DMS79 treated with DMSO at 0.1 percent for 48 hours (cell line): ENCODE measurements at places on chromosomes 13 and 19.

DNA sequence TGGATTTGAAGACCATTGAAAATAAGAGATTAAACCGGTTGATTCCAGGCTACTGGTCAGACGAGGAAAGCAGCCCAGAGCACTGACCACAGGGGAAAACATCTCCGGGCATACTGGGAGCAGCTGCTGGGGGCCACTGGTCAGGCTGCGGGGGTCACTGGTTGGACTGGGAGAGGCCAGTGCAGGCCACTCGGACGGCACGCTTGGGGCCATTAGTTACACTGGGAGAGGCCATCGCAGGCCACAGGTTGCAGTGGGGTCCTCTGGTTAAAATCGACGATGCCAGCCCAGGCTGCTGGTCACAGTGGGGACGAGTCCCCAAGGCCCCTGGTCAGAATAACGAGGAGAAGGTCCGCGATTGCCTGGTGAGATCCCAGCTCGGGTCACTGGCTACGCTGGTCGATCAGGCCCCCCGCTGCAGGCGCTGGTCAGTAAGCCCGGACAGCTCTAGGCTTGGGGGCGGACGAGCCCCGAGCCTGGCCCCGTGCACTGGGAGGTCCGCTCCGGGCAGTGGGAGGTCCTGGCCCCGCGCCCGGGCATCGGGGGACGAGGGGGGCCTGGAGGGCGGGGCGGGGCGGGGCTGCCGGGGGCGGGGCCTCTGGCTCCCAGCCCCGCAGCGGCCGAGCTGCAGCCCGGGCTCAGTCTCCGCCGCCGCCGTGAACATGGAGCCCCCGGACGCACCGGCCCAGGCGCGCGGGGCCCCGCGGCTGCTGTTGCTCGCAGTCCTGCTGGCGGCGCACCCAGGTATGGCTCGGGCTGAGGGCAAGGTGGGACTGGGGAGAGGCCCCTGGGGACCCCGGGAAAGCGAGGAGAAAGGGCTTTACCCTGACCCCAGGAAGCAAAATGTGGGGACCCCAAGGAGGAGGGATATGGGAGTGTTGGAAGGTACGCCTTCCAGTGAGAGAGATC lies at the start of gene BCAM:
TSS of gene BCAM (plus strand) at position 641 of the 909 bp plus-strand sequence. CDS start at position 663, 22 bp downstream.
- DNase-seq = peak; percentile 24

GRCh38 chr19:5478925-5479588 lies 23.8 kb downstream of the ZNRF4 start:
- DNase-seq = no peak

DNA sequence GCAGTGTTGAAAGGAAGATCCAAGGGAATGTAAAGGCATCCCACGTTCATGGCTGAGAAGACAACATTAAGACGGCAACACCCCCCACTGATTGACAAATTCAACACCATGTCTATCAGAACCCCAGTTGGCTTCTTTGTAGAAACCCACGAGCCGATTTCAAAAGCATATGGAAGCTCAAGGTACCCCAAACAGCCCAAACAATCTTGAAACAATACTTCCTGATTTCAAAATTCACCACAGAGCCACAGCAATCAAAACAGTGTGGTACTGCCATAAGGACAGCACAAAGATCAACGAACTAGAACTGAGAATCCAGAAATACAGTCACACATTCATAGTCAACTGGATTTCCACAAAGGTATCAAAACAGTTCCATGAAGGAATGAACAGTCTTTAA lies 6.2 kb downstream of the MIER2 start:
- DNase-seq = no peak

DNA sequence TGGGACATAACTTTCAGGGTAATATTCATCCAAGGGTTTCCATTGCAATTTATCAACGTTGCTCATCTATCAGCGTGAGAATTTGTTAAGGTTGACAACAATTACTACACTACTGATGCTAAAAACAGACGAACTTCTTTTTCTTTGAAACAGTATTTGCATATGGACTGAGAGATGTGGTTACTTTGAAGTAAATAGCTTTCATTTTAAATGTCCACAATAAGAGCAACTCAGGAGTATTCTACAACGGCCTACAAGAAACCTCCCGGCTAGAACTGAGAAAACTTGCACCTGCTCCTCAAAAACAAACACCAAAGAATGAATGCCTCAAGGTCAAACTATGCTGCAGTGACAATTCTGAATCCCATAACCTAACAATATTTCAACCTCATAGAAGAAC lies 238.4 kb downstream of the IRS2 start:
- no peak for DNase-seq

- DNase-seq = no peak
Observed at GRCh38 chr13:112843392-112844111, 125.5 kb upstream of the MCF2L start.

- DNase-seq = no peak
Observed at GRCh38 chr13:51125495-51126226, 14.6 kb upstream of the C13orf42 start.

DNA sequence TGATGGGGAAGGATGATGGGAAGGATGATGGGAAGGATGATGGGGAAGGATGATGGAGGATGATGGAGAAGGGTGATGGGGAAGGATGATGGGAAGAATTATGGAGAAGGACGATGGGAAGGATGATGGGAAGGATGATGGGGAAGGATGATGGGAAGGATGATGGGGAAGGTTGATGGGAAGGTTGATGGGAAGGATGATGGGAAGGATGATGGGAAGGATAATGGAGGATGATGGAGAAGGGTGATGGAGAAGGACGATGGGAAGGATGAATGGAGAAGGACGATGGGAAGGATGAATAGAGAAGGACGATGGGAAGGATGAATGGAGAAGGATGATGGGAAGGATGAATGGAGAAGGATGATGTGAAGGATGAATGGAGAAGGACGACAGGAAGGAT lies 13.5 kb downstream of the C2CD4C start:
- DNase-seq = no peak

DNA sequence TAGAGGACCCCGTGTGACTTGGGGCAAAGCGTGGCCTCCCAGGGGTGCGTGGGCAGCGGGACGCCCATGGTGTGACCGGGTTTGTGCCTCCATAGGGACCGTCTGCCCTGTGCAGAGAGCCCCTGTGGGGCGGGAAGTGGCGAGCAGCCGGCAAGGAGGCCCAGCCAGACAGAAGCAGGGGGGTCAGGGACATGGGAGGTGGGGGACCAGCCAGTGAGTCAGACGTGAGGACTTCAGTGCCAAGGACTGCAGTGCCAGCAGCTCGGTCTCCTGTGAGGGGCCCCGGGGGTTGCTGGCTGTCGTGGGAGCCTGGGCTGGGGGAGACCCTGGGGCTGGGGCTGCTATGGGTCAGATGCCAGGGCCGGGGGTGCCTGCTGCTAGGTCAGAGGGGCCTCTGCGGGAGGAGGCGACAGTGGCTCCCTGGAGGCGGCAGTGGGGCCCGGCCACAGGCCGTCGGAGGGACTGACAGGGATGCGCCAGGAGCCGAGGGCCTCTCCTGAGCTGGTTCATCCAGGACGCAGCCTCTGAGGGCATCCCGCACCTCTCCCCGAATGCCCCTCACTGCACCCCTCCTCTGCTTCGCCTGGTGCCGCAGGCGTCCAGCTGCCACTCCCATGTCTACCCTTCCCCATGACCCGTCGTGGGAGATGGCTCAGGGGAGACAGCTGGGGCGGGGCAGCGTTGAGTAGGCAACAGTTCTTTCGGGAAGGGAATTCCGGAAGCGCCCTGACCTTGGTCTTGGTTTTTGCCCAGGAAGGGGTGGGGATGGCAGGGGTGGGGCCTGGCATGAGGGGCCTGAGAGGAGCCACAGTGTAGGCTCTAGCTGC lies 80.0 kb downstream of the KDM4B start:
- peak; percentile 18 for DNase-seq

GRCh38 chr19:44576843-44577565 lies 36.4 kb upstream of the IGSF23 start:
- DNase-seq = no peak

GRCh38 chr13:76825430-76825829 lies 60.8 kb downstream of the KCTD12 start:
- no peak for DNase-seq

GRCh38 chr19:53819861-53820260 lies 4.3 kb downstream of the NLRP12 start:
- no peak for DNase-seq

DNA sequence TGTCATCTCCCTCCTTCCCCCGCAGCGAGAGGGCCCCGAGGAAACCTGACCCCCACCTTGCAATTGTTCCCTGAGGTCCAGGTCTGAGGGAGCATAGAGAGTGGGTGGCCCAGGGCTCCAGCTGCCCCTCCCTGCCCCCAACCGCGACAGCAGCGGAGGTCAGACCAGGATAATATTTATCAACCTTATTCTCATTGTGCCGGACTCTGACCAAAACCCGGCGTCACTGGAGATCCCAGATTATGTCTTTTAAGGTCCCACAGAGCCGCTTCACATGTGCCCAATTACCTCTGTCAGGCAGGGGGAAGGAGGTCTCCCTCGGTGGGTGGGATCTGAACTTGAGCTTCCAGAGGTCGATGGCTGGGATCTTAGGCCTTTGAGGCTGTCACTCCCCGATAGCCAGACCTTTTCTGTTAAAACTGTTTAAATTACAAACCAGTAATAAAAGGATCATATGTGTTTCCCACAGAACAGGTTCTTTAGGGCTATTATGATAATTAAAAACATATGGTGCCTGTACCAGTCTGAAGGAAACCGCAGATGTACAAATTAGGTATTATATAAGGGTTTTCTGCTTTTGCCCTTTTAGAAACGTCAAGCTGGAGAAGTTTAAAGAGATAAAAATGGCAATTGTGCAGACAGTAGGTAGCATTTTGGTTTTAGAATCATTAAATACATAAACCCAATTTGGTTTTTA lies 195.5 kb downstream of the ZNF536 start:
- DNase-seq = no peak

DNA sequence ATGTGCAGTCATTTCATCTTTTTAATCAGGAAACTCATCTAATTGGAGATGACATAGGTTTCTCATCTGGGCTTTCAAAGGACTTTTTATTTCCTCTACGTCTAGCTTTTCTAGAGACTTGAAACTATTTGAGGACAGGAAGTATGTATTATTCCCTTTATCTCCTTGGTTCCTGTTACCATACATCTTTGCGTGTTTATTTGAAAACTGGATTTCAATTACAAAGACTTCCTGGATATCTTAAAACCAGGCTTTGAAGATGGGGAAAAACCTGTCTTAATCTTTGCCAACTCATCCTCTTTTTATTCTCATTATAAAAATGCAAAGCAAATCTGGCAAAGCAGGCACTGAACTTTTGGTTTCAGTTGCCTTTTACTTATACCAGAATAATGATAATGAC lies 130.5 kb downstream of the LMO7 start:
- DNase-seq = no peak

GRCh38 chr19:44627631-44628030 lies 14.3 kb downstream of the IGSF23 start:
- no peak for DNase-seq

DNA sequence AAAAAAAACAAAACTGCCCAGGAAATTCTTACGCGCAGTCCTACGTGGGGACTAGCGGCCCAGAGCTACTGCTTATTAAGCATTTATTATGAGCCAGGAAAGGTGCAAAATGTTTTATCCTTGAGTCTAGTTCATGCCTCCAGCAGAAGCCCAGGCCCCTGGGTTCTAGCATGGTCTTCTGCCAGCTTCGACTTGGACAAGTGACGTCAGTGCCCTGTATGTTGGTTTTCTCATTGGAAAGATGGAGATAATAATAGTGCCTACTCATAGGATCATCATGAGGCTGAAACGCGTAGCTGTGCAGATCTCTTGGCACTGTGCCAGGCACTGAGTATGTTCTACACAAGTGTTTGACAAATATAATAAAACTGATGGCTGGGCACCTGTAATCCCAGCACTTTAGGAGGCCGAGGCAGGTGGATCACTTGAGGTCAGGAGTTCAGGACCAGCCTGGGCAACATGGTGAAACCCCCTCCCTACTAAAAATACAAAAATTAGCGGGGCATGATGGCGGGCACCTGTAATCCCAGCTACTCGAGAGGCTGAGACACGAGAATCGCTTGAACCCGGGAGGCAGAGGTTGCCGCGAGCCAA lies 12.4 kb upstream of the SULT2B1 start:
- DNase-seq = peak; percentile 78

DNA sequence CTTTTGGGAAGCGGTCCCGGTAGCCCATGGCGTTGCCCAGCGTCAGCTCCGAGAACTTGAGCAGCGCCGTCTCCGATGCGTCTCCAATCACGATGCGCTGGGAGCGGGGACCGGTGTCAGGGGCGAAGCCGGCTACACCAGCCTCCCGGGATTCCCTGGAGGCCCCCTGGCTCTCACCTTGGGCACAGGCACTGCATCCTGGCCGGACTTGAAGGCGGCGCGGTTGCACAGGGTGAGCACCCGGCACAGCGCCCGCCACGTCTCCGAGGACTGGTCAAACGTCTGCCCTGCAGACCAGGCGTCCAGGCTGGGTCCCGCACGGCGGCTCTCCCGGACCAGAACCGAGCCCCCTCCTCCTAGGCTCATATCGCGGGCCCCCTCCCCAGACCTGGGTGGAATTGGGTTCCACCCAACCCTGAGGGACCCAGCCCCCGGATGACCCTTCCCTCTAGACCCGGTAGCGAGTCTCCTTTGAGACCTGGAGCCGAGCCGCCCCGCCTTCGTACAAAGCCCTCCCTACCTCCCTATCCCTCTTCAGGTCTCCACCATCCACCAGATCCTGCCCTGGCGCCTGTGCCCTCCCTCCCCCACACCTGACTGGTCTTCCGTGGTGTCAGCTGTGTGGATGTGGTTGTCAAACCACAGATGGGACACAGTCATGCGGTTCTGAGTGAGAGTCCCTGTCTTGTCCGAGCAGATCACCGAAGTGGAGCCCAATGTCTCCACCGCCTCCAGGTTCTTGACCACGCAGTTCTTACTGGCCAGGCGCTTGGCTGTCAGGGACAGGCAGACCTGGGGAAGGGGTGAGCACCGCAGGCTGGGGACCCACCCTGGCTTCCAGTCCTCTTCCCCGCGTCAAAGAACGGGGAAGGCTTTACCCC lies 4.8 kb downstream of the ATP4A start:
- no peak for DNase-seq

DNA sequence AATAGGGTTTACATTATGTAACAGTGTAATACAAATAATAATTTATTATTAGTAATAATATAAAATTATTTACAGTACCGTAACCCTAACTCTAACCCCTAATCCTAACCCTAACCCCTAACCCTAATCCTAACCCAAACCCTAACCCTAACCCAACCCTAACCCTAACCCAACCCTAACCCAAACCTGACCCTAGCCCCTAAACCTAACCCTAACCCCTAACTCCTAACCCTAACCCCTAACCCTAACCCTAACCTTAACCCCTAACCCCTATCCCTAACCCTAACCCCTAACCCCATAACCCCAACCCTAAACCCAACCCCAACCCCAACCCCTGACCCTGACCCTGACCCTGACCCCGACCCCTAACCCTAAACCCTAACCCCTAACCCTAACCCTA lies 45.7 kb downstream of the PLPP2 start:
- DNase-seq = no peak
